ENCODE measurements at places on chromosomes 16 and 17.

- no peak for DNase-seq
These were observed 550.5 kb downstream of the MAF start for GRCh38 chr16:79050063-79050462.

GRCh38 chr16:87203060-87203656, 114.0 kb downstream of the C16orf95 start:
- peak; percentile 49 for DNase-seq

GRCh38 chr17:13792314-13792713, 190.6 kb upstream of the HS3ST3A1 start:
- no peak for DNase-seq

DNA sequence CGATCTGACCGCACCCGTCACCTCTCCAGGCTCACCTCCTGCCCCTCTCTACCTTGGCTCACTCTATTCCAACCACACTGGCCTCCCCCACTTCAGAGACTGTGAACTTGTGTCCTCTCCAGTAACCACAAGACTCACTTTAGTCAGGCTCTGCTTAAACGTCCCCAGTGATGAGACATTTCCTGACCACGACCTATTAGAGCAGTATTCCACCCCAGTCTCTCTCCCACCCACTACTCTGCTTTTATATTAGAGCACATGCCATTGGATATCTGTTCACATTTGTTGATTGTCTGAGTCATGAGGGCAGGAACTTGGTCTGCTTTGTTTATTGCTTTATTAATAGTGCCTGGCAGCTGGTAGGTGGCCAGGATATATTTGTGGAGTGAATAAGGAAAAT, 20.1 kb downstream of the COX11 start:
- DNase-seq: no peak

GRCh38 chr16:69773260-69773947, 11.3 kb downstream of the WWP2 start:
- DNase-seq: no peak

DNA sequence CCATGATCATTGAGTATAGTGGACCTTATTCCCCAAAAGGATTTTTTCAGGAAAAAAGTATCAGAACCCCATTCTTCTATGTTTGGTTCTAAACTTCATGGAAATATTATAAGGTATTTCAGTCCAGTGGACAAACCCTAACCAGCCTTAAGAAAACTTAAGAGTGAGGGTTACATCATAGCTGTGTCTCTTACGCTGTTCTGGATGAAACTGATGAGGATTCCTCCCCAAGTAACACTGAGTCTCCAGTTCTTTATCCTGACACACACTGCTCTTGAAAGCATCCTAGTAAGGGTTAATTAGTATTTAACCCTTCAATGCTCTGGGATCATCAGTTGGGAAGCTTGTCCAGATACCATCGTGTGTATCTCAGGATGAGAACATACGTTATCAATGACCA, 5.0 kb downstream of the LYRM1 start:
- DNase-seq: no peak

GRCh38 chr16:67546761-67547422, 15.4 kb upstream of the CTCF start:
- no peak for DNase-seq

- no peak for DNase-seq
These were observed 2.0 kb upstream of the DNAI2 start for GRCh38 chr17:74271901-74272561.

DNA sequence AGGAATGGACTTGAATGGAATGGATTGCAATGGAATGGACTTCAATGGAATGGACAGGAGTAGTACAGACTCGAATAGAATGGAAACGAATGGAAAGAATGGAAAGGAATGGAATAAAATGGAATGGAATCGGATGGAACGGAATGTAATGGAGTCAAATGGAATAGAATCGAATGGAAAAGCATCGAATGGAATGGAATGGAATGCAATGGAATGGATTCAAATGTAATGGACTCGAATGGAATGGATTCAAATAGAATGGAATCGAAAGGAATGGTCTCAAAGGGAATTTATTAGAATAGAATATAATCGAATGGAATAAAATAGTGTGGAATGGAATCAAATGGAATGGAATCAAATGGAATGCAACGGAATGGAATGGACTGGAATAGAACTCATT, 484.9 kb upstream of the WSB1 start:
- no peak for DNase-seq

GRCh38 chr16:30876867-30877266, 17.0 kb downstream of the BCL7C start:
- DNase-seq: no peak

DNA sequence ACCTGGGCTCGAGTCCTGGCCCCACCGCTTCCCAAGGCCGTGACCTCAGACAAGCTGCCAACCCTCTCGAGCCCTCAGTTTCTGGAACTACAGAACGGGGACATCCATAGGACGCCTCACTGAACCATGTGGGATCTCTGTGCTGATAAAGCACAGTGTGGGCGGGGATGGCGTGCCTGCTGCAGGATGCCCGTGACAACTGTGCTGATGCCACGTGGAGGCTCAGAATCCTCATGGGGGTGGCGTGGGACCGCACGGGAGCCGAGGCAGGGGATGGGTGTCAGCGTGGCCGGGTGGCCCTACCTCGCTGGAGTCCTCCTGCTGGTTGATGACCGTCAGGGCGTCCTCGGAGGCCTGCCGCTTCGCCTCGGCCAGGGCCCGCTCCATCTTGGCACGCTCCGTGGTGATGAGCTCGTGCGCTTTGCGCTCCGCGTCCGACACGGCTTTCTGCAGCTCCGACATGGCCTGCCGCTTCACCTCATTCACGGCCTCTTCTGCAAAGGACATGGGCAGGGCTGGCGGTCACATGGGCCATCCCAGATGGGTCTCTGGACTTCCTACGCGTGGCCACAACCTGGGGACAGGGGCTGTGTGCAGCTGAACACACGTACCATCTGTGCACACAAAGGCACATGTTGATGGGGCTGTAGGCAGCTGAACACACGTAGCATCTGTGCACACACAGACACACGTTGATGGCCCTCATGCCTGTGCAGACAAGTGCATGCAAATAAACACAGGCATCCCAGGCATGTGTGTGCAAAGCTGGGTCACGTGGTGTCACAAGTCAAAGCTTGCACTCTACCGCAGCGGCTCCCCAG, 12.7 kb upstream of the PABPN1L start:
- no peak for DNase-seq

DNA sequence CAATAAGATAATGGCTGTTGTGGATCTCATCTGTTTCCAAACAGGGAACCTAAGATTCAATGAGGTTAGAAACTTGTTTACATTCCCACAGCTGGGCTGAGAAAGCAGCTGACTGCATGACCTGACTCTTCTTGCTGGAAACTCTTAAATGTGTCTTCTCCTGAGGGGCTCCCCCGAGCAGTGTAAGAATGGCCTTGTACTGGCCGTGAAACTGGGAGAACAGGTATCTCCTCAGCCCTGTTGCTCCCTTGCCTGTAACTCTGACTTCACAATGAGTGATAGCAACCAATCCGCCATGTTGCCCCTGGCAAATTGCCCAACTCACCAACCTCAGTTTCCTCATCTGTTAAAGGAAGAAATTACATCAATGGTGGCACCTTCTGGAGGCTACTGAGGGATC, 59.1 kb upstream of the CCL2 start:
- no peak for DNase-seq

DNA sequence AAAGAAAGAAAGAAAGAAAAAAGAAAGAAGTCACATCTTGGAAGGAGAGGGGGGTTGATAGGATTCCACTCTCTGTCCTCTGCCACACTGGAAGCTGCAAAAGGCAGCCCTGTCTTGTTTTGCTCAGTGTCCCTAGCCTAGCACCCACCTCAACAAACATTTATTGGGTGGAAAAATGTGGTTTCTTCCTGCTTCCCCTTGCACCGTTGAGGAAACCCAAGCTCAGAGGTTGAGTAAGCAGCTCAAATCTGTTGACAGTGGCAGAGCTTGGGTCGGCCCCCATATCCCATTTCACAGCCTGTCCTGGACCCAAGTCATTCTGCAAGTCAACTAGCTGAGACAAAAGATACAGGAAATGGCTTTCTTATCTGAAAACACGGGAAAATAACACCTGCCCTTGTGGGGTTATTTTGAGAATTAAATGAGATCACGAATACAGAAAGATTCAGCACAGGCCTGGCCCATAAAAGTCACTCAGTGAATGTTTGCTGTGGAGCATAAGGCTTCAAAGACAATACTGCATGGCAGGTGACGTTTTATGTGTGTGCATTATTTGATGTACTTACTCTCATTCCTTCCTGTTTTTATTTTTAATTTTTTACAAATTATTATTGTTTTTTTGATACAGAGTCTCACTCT, 63.6 kb downstream of the SCNN1B start:
- no peak for DNase-seq

DNA sequence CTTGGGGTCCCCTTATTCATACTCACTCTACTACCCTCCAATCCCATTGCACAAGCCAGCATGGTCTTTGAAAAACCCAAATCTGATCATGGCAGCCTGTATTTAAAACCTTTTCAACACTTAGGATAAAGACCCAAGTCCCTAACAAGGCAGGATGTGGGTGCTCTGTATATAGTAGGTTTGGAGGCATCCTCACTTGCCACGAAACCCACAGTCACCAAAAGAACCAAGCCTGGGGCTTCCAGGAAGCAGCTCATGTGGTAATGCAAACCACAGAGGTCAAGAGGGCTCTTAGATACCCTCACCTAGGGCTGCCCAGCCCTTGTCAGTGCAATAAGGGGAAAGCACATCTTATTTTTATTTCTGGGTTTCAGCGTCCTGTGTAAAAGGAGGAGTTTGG, 218.6 kb upstream of the ASIC2 start:
- no peak for DNase-seq

DNA sequence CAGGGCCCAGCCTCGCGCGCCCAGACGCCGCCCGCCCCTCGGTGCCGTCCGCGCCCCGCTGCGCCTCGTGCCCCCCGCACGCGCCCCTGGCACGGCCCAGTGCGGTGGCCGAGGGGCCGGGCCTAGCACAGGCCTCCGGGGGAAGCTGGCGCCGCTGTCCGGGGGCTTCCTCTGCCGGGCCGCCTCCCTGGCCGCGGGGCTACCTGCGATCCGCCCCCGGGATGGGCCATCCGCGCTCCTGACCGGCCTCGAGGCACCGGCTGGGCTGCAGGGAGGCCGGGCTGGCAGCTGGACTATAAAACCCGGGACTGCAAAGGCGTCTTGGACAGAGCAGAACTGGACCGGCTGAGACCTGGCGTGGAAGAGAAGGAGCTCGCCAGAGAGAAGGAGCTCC, 783 bp downstream of the BHLHA9 start:
- DNase-seq: no peak

GRCh38 chr16:50696126-50696525, 2.7 kb downstream of the NOD2 start:
- DNase-seq: no peak

DNA sequence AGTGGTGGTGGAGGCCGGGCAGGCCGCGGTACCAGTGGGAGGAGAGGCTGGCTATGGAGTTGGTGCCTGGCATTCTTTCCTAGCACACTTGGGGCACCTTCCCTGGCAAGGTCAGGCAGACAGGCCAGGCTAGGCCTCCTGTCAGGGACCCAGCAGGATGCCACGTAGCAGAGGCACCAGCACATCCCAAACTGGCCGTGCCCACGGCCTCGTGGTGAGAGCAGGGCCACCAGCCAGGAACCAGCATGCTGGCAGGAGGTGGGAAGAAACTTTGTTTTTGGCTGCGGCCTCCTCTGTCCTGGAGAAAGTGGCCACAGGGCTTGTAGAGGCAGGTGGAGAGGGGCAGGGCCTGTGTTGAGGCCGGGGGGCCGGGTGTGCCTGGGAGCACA, 57.6 kb upstream of the CBFA2T3 start:
- no peak for DNase-seq

DNA sequence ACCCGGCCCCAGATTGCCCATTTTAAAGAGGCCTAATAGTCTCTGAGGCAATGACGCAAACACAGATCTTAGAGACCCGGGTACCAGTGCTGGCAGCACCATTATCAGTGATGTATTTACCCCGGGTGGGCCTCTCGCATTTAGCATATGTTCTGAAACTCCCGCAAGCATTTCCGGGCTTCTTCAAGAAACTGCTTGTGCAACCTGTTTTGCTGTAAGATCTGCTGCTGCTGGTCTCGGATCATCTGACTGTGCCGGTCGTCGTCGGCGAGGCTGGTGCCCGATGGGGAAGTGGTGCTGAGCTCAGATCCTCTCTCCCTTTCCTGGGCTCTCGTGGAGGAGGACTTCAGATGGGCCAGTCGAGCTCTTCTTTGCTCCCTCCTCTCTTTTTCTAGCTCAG, 12.5 kb downstream of the CEP295NL start:
- DNase-seq: no peak

DNA sequence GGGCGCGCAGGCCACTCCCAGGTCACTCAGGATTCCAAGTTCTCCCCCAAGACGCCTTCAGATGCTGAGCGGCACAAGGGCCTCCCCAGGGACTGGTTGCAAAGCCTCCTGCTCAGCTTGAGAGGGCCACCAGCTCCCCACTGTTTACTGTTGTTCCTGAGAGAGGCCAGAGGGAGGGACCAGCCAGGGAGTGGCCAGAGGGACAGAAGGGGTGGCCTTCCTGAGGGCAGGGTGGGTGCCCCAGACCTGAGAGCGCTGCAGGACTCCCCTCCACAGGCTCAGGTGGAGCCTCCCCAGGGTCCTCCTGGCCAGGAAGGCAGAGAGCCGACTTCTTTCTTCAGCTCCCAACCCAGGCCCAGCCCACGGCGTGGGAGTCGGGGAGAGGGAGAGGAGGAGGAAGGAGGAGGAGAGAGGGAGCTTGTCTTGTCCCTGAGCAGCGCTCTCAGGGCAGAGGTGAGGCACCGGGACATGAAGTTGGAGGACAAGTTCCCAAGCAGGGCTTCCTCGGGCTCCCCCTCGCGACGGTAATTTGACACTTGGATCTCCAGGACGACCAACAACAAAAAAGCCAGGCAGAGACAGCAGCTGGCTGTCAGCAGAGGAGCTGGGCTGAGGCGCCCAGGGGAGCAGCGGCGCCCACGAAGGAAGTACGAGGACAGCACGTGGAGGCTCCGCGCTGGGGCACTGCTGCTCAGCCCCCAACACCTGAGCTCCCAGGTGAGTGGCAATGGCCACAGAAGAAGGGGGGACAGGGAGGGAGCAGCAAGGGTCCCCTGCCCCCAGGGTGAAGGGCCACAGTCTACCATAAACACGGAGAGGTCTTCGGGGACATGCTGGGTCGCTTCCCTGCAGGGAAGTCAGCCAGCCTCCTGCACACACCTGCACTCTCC, 497 bp downstream of the SMIM5 start:
- peak; percentile 77 for DNase-seq

DNA sequence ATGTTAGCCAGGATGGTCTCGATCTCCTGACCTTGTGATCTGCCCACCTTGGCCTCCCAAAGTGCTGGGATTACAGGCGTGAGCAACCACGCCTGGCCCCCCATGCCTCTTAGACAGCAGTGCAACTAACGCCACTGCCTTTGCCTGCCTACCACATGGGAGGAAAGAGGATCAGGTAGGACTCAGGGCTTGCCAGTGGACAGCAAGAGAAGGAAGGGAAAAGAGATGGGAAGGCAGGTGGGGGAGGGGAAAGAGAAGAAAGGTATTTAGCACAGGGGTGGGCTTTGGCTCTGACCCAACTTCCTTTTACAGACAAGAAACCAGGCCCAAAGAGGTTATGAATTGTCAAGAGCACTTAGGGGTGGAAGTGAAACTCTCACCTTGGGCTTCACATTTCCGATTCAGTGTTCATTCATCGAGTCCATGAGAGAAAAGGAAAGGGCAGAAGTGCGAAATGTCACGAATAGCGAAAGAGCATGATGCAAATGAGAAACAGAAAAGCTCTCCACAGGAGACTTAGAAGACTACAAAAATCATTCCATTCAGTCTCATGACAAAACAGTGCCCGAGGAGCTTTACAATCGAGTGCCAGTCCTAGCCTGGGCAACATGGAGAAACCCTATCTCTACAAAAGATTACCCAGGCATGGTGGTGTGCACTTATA, 36.4 kb downstream of the CDK5R1 start:
- DNase-seq: no peak

- no peak for DNase-seq
These were observed 9.1 kb upstream of the CCL5 start for GRCh38 chr17:35889241-35889640.

- DNase-seq: no peak
These were observed 11.7 kb upstream of the COX10 start for GRCh38 chr17:14057591-14057990.

Data from AG09319 (cell line).